Stimulated activated CD4-positive, alpha-beta T cell treated with anti-CD3 and anti-CD28 coated beads, Interleukin-1b, Interleukin-23, amount 100 ng/mL, for 48 hours (primary cell): ENCODE measurements at places on chromosomes 12 and 14.

DNA sequence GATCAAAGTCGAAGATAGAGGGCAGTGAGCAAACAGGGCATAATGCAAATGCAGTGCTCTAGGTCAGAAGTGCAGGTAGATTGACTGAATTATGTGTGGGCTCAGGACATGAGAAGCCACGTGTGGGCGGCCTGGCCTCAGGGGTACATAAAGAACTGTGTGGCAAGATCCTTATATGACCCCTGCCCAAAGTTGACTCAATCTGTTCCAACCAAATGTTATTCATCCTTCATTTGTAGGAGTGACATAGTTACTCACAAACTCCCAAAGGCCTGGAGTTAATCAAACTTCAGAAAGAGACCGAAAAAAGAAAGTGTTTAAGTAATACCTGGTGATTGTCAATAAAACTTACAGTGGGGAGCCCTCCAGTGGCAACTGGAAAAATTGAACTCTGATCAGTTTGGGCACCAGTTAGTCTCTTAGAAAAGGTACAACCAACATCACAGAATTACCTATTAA lies 150.4 kb upstream of the FAR2 start:
- peak; percentile 4 for DNase-seq

GRCh38 chr14:75063013-75063412 lies 811 bp downstream of the ACYP1 start:
- DNase-seq, result no peak

GRCh38 chr14:59187802-59188460 lies 536 bp upstream of the DAAM1 start:
- DNase-seq, result peak; percentile 26

DNA sequence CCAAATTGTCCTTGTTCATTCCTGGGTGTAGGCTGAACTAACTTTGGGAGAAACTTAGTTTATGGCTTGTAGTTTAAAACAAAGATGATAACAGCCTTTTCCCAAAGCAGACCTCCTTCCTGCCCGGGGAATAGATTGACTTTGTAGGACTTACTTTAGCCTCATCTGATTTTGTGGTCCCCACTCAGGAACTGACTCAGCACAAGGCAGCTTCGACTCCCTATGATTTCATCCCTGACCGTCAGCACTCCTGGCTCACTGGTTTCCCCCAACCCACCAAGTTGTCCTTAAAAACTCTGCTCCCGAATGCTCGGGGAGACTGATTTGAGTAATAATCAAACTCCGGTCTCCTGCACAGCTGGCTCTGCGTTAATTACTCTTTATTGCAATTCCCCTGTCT lies 40.1 kb upstream of the DDHD1 start:
- DNase-seq, result no peak

- no peak for DNase-seq
These were observed 6.5 kb downstream of the AHNAK2 start for GRCh38 chr14:104971447-104972240.

DNA sequence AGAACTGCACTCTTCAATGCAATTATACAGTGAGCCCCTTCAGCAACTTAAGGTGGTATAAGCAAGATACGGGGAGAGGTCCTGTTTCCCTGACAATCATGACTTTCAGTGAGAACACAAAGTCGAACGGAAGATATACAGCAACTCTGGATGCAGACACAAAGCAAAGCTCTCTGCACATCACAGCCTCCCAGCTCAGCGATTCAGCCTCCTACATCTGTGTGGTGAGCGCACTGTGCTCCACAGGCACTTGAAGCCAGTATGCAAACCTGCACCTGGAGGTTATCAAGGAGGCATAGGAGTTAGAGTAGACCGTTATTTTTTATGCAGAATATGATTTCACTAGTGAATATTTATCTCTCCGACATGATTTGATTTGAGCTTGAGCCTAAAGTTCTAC lies 152.2 kb upstream of the OR4E1 start:
- DNase-seq, result no peak

- DNase-seq, result no peak
These were observed 133.2 kb downstream of the SCARB1 start for GRCh38 chr12:124730455-124730932.

- no peak for DNase-seq
These were observed 156.6 kb downstream of the DAD1 start for GRCh38 chr14:22432348-22432976.

- DNase-seq, result no peak
These were observed 62.1 kb downstream of the SH2B3 start for GRCh38 chr12:111467857-111468241.

DNA sequence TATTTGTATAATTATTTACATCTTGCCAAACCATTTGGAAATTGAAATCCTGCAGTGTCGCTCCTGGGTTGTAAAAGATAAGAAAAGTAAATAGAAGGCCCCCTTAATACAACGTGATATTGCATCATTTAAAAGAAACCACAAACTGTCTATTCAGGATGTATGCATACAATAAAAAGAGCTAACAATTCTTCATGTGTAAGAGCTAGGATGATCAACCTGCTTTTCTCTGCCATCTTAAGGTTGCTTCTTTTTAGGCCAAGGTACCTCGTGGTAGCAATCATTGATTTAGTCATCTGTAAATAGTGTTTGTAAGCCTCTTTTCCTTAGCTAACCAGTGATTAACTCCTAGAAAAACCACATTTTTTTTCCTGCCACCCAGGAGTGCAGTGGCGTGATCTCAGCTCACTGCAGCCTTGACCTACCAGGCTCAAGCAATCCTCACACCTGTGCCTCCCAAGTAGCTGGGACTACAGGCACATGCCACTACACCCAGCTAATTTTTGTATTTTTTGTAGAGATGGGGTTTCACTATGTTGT lies 3.3 kb upstream of the USP44 start:
- no peak for DNase-seq

DNA sequence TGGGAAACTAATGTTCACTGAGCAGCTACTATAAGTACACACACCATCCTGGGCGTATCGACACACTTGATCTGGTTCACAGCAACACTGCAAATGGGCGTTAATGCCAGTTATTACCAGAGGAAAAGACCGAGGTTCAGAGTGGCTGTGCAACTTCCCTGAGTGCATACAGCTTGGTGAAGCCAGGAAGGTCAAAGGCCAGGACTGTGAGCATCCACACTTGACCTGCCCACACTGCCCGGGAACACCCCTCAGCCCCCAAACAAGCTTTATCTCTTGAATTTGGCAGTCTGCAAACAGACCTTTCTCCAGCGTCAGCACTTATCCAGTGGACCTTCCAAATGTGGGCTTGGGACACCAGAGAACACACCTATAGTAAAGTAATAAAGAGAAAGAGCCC lies 312.6 kb downstream of the BCL11B start:
- no peak for DNase-seq

DNA sequence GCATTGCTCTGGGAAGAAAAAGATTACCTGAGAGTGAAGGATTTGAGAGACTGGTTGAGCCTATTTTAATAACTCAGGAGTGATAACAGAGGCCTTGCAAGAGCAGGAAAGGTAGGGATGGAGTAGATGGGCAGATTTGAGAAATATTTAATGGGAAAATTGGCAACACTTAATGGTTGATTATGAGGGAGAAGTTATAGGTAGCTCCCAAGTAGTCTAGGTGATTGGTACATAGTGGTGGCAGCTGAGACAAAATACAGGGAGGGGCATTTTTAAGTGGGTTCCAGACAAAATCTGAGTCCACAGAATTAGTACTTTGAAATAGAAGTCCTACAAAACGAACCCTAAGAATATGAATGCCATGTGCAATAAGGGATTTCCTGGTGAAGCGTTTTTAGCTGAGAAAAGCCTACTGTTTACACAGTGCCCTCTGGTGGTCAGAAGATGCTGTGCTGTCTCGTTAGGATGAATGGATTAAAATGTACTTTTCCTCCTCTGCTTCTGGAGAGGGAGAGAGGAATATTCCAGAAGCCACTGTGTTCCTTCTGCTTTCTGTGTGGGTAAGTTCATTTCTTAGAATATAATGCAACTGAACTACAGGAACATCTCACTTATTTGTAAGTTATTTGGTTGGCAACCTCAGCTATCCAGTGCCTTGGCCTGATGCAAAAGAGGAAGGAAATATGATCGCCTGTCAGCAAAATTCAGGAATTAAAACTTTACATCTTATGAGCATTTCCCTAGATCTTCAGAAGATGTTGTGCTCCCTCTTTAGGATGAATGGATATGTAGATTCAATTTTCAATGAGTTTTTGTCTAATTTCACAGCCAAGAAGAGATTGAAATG lies 6.5 kb downstream of the ZBTB1 start:
- peak; percentile 52 for DNase-seq

DNA sequence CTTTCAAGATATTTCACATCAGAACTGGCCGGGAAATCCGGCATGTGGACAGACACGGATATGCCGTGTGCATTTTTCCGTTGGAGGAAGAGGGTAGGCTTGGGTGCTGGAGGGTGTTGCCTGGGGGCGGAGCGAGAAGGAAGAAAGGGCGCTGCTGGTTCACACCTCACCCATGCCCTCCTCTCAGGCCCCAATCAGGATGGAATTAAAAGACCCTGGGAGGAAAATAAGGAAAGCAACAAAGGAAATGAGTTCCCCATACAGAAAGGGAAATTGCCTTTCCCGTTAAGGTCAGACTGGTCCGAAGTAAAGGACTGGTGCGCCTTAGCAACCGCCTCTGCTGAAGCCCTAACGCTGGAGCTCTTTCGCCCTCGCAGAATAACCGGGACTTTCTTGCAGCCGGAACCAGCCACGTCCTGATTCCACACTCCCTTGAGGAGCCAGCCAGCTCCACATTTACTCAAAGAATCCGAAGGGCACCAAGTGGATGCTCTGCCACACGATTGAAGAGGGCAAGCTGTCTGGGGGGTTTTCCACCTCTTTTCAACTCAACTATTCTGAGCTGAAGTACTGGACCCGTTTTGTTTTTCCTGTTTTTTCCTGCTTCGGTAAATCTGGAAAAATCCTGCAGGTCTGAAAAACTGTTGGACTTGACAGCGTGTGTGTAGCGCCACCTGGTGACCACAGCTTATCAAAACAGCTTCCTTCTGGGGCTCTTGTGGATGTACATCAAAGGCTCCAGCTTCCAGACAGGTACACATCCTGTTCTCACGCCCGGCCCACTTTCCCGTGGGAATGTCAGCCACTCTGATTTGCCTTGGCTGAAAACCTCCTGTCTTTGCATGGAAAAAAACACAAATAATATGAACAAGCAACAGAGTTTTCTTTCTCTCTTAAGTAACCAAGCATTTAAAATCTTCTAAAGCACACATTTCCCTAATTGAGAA lies 37.6 kb upstream of the BCL2L14 start:
- DNase-seq, result peak; percentile 63

DNA sequence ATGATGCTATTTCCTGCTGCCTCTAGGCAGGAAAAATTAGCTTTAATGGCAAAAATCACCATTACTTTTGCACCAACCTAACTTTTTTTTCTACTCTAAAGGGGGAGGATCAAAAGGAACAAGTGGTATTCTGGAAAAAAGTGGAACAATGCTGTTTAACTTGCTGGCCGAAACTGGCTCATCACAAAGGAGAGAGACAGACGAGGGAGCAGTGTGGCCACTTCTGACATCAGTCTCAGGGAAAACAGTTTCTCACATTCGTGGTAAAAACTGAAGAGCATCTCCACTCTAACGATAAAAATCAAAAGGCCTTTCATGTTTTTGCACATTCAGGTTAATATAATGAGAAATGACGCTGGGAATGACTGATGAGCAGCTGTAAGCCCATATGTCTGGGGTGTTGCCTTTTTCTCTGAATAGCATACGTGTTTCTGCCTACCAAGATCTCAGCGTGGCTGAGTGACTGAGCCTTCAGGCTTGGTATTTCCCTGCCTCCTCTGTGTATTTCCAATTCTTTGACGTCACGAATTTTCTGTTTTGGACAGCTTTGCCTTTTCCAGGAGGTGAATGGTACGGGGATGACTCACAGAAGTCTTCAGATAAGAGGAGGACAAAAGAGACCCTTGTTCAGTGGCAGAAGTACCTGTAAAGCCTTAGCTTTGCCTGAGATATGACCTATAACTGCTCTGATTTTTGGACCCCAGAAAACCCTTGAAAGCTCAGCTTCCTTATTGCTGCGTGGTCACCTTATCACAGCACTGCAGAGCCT lies 358.8 kb downstream of the GLT1D1 start:
- DNase-seq, result no peak

DNA sequence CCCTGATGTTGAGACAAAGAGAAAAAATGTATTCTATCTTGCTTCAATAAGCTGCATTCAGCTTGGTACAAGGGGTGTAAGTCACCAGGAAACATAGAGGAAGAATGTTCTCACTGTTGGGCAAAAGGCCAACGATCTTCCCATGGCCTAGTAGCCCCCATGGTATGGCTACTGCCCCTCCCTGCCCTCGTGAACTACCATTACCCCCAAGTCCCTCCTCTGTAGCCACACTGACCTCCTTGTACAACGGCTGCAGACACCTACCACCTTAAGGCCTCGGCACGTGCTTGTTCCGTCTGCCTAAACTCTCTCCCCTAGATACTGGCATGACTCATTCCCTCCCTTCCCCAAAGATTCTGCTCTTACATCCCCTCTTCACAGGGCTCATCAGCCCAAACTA lies 81.9 kb upstream of the ANO2 start:
- DNase-seq, result no peak

DNA sequence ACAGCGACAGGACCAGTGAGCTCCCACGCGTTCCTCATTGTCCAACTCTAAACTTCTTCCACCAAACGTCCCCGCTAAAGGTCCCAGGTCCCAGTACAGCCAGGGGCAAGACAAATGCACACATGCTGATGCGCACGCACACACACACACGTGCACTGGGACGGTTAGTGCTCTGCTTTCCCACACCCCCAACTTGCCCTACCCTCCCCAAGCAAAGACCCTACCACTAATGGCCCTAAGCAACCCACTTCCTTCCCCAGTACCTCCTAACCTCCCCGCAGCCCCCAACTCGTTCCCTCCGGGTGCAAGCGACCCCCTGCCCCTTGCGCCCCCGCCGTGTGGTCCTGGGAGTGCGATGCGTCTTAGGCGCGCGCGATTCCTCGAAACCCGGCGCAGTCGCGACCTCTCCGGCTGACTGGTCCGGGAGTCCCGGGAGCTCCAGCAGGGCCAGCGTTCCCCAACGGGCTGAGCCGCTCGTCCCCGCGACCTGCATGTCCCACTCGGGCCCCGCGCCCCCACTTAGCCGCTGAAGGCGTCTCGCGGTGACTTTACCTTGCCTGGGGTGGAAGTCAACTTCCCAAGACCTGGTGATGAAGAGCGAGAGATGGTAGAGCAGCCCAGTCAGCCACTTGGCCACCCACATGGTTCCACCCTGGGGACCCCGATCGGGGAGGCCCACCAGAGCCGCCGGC lies 578 bp downstream of the ADAMTS20 start:
- DNase-seq, result no peak

DNA sequence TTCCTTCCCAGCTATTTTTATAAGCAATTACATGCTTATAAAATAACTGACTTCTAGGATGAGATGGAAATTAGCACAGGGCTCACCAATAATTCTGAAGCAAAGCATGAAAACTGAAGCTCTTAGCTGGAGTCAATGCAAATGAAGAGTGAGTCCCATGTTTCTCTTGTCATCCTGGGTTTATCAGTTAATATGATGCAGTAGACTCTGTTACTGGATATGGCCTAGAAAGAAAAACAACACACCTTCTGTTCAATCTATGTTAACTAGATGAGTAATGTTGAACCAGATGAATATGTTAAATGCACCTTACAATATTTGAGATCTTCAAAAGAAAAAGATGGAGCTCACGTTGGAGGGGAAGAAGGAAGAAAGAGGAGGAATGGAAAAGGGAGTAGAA lies 229.4 kb downstream of the DUSP6 start:
- DNase-seq, result no peak
